ENCODE measurements at places on chromosomes 16 and 17. TPM values are rescaled to one million over a fixed set of nuclear protein-coding genes. Genes with fewer than 3 reads are reported as not detected.
A peak's percentile ranks its signal among the peaks of the same experiment; 100 is the strongest.

GRCh38 chr16:19223235-19224170, 55.5 kb downstream of the SYT17 start:
- no peaks in the 10 kb centered on the region for H3K27me3 ChIP-seq

DNA sequence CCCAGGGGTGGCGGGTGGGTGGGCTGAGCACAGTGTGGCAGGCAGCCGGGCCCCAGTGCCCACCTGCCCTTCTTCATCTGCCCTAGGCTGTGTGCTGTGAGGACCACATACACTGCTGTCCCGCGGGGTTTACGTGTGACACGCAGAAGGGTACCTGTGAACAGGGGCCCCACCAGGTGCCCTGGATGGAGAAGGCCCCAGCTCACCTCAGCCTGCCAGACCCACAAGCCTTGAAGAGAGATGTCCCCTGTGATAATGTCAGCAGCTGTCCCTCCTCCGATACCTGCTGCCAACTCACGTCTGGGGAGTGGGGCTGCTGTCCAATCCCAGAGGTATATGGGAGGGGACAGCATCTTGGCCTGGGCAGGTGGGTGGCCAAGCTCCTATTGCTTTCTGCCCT, 6.4 kb downstream of the GRN start:
- H3K27ac ChIP-seq = no peak overlapping the region
- no peak overlapping the region for H3K4me3 ChIP-seq
- peaks cover 40% of the 10 kb centered on the region for H3K36me3 ChIP-seq
- DNase-seq = no peak
- H3K4me1 ChIP-seq = peaks cover 47% of the 10 kb centered on the region
- H3K27me3 ChIP-seq = no peaks in the 10 kb centered on the region

GRCh38 chr16:56931271-56931891, 561 bp upstream of the HERPUD1 start:
- H3K36me3 ChIP-seq = peaks cover 42% of the 10 kb centered on the region
- H3K27ac ChIP-seq = peak overlapping the region; percentile 95
- no peak for DNase-seq
- peak overlapping the region; percentile 97 for H3K4me3 ChIP-seq

GRCh38 chr17:65182233-65182632, 45.1 kb downstream of the RGS9 start:
- peaks cover 2% of the 10 kb centered on the region for H3K27me3 ChIP-seq
- DNase-seq = no peak
- H3K4me3 ChIP-seq = no peak overlapping the region
- H3K27ac ChIP-seq = peak overlapping the region; percentile 66
- H3K4me1 ChIP-seq = peaks cover 45% of the 10 kb centered on the region

GRCh38 chr16:50012182-50012581, 12.8 kb upstream of the CNEP1R1 start:
- H3K27ac ChIP-seq = no peak overlapping the region
- H3K4me3 ChIP-seq = no peak overlapping the region
- no peaks in the 10 kb centered on the region for H3K36me3 ChIP-seq
- peaks cover 6% of the 10 kb centered on the region for H3K27me3 ChIP-seq

GRCh38 chr16:29791845-29792807, 1.6 kb downstream of the KIF22 start:
- H3K27me3 ChIP-seq = no peaks in the 10 kb centered on the region
- peaks cover 11% of the 10 kb centered on the region for H3K36me3 ChIP-seq
- H3K27ac ChIP-seq = peak overlapping the region; percentile 18
- H3K4me1 ChIP-seq = peaks cover 30% of the 10 kb centered on the region
- DNase-seq = no peak

Gene WFIKKN1
- total RNA-seq = 0.47 TPM
